Right renal pelvis (tissue), 4 donors: ENCODE measurements at places on chromosomes 3 and 15.

DNA sequence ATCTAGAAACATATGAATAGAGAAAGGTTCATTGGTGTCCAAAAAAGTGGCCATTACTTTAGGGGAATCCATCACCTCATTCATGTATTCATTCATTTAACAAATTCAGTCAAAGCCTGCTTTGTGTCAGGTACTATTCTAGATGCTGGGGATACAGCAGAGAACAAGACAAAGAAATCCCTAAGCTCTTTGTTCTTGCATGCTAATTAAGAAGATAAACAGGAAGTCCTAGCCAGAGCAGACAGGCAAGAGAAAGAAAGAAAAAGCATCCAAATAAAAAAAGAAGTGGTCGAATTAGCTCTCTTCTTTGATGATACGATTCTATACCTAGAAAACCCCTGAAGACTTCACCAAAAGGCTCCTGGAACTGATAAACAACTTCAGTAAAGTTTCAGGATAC is 12.4 kb upstream of the ZMAT3 start:
- DNase-seq, result no peak

- no peak for DNase-seq
Observed at GRCh38 chr3:178498871-178499270, 37.4 kb upstream of the KCNMB2 start.

GRCh38 chr15:77187751-77188464 is 117.0 kb upstream of the TSPAN3 start:
- no peak for DNase-seq

- no peak for DNase-seq
Observed at GRCh38 chr3:13537909-13538296, 11.0 kb upstream of the FBLN2 start.

- no peak for DNase-seq
Observed at GRCh38 chr3:62554264-62554799, 181.0 kb upstream of the FEZF2 start.

DNA sequence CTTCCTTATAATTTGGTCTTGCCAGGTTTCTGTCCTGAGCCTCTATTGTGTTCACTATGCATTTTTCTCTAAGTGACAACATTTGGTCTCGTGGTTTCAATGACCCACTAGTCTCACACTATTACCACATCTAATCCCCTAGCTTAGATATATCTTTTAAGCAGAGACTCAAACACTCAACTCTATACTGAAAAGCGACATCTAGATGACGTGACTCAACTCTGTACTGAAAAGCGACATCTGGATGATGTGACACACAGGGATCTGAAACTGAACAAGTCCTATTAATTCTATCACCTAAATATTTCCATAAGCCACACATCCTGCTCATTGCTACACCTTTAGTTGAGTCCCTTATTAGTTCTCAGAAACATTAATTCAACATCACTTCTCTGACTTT is 141.7 kb upstream of the MBNL1 start:
- DNase-seq, result no peak

GRCh38 chr3:122350814-122351418 is 25.9 kb downstream of the CSTA start:
- DNase-seq, result no peak

DNA sequence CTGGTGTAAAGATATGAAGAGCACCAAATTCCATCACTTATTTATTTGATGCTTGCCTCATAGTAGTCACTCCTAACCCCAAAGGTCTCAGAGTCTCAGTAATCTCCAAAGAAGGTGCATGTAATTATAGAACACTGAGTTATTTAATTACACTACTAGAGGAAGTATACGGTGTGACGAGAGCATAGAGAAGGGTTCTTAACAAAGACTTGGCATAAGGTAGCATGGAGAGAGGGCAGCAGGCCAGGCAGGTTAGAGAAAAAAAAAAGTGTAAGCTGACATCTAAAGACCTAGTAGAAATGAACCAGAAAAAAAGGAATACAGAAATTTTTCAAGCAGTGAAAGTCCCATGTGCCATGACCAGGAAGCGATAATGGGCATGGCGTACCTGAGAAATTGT is 213.3 kb upstream of the TGFBR2 start:
- no peak for DNase-seq

DNA sequence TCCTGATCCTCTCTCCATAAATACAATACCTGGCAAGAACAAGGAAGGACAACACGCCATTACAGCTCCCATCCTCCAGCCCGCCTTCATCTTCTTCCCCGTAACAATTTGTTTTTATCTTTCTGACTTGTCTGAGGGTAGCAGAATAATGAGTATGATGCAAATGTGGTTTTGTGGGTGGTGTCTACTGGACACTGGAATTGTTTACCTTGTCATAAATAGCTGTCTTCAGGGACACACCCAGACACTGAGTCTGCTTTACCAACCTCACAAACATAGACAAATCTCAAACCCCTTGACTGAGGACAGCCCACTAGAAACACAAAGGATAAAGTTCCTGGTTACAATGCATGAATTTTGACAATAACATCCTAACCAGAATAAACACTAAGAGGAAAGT is 13.4 kb downstream of the WDR72 start:
- no peak for DNase-seq

DNA sequence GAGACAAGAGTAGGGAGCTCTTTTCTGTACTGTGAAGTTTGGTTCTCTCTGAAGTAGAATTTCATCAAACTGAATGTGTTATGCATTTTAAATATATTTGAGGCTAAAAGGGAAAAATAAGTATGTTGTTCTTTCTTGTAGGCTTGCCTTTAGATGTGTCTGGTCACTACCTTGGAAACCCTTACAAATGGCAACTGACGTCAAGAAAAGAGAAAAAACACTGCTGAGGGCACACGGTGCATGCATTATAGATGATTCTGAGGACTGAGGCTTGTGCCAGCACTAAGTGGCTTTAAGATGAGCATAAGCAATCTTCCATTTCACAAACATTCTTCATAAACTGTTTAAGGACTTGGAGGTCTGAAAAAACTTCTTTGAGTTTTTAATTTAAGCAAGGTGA is 31.1 kb upstream of the ACTL6A start:
- no peak for DNase-seq

- no peak for DNase-seq
Observed at GRCh38 chr15:73678498-73678897, 5.7 kb upstream of the CD276 start.

GRCh38 chr3:190081389-190081788 is 39.3 kb downstream of the P3H2 start:
- DNase-seq, result no peak

DNA sequence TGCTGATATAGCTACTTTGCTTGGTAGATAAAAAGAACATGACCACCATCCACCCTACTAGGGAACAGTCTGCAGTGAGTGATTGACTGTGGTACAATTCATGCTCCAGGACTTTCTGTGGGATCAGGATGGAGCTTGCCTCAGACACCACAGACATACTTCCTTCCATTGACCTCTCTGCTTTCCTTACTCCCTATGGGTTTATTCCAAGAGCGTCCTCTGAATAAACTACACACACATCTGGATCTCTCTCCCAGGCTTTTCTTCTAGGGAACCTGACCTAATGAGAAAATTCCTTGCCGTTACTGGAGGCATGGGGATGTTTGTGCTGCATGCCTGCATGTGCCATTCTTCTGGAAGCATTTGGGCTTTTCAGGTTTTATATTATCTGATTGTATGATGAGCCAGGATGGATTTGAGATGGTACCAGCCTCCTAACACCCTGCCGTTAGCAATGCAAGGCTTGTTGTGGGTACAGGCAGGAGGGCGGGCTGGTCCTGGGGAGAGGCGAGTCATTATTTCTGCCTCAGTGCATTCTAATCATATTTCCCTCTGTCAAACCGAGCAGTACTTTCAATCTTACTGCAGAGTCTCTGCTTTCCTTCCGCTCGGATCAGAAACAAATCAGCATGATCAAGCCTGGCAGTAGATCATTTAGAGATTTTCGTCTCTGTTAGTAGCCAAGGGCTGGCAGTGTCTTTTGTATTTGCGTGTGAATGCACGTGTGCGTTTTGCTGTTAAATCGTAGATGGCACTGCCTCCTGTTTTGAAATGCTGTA is 279.2 kb downstream of the PDCD6IP start:
- no peak for DNase-seq

GRCh38 chr15:78130466-78131294 is 565 bp downstream of the CIB2 start:
- DNase-seq, result no peak

- no peak for DNase-seq
Observed at GRCh38 chr3:55245351-55245750, 241.8 kb downstream of the WNT5A start.

GRCh38 chr3:51559961-51560360 is 21.4 kb downstream of the RAD54L2 start:
- no peak for DNase-seq

DNA sequence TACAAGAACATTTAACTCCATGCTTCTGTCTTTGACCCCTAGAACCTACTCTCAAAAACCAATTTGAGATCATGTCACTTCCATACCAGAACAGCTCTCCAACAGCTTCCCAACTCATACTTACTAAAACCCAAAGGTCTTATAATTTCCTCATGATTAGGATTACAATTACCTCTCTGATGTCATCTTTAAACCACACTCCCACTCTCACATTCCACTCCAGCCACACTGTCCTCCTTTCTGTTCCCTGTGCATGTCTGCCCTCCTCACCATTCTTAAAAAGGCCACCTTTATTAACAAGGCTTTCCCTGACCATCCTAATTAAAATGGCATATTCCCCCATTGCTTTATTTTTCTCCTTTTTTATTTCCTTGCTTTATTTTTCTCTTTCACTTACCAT is 18.9 kb downstream of the PHC3 start:
- DNase-seq, result no peak

GRCh38 chr15:63348392-63348791 is 33.3 kb downstream of the CA12 start:
- no peak for DNase-seq

DNA sequence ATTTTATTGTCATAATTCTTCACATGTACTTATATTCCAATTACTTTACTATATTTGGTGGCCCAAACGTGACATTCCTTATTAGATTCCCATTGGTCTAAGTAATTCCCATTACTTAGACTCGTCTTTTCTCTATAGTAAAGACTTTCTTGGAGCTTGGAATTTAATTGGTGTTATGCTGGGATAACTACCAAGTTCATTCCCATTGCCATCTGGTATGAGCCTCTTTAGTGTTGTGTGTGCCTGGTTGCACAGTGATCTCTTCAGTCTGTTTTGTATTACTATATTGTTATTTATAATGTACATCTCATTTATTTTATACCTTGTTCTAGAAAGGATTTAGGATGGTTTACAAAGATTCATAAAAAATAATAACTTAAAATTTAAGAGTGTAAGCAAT is 27.8 kb downstream of the TMEM108 start:
- DNase-seq, result no peak
